ENCODE measurements at places on chromosomes 12 and 14.

- DNase-seq = no peak
Measured at GRCh38 chr14:75781096-75781495, 120.0 kb downstream of the TTLL5 start.

GRCh38 chr14:53310412-53310811 is 157.3 kb upstream of the DDHD1 start:
- no peak for DNase-seq

GRCh38 chr12:2826721-2827515 is 7.9 kb downstream of the NRIP2 start:
- no peak for DNase-seq

- DNase-seq = no peak
Measured at GRCh38 chr12:53174881-53175491, 5.5 kb upstream of the ZNF740 start.

GRCh38 chr12:68350753-68351152 is 18.6 kb upstream of the MDM1 start:
- DNase-seq = no peak

- no peak for DNase-seq
Measured at GRCh38 chr12:19332196-19332595, 107.1 kb upstream of the AEBP2 start.

DNA sequence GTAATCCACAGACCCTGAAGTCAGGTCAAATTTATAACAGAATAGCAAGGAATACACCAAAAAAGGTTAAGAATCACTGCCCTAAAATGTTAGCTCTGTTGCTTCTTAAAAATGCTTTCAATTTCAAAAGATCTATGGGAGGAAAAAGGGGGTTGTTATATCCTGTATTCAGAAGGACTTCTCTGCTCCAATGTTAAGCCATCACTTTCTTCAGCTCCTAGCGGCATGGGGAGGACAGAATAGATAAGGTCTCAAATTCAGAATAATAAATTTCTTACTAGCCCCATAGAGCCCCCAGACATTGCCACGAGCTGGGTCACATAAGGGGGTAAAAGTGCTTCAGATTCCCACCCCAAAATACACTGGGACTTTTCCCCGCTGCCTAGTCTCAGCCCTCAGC is 49.8 kb downstream of the CPM start:
- DNase-seq = no peak

DNA sequence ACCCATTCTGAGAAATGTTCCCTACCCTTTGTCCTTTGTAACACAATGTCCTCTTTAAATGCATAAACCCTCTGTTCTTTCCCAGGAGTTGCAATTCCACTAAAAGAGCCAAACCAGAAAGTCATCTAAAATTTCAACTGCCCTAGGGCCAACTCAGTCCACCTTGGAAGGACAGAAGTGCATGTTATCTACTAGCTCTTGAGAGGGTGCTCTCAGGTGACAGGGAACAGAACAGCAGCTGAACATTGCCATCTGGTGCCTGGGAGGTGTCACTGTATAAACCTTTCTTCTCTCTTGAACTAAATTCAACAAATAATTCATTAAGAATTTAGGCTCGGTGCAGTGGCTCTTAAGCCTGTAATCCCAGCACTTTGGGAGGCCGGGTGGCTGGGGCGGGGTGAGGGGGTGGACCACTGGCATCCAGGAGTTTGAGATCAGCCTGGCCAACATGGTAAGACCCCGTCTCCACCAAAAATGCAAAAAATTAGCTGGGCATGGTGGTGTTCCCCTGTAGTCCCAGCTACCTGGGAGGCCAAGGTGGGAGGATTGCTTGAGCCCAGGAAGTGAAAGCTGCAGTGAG is 10.3 kb upstream of the FERMT2 start:
- no peak for DNase-seq

- no peak for DNase-seq
Measured at GRCh38 chr14:23129759-23130316, 10.8 kb upstream of the CEBPE start.

GRCh38 chr14:88075269-88075981 is 70.5 kb downstream of the GPR65 start:
- DNase-seq = no peak

- no peak for DNase-seq
Measured at GRCh38 chr12:120157678-120158077, 36.8 kb downstream of the GCN1 start.

DNA sequence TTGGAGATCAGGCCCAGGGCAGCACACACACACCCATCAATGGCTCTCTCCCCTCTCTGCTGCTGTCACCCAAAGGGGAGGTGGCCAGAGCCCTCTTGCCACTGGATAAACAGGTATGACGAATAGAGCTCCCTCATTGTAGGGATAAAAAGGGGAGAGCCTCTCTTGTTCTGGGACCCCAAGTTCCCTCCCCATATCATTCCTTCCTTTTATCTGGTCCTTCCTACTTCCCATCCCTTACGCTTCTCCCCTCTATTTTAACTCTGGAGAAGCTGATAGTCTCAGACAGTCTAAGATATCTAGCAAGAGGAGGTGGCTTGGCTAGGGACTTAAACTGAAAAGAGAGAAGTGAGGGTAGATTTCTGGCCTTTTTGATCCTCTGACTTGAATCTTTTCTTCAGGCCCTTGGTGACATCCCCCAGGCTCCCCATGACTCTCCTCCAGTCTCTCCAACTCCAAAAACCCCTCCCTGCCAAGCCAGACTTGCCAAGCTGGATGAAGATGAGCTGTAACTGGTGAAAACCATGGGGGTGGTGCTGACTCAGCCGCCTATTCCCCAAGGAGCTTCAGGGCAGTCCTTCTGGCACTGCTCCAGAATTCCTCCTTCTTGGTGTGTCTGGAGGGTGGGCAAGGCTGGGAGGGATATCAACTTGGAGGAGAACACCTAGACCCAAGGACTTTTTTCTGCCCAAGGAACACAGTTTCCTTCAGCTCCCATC is 5.3 kb downstream of the ARHGEF25 start:
- DNase-seq = no peak

GRCh38 chr12:40152783-40153383 is 47.0 kb upstream of the SLC2A13 start:
- no peak for DNase-seq

DNA sequence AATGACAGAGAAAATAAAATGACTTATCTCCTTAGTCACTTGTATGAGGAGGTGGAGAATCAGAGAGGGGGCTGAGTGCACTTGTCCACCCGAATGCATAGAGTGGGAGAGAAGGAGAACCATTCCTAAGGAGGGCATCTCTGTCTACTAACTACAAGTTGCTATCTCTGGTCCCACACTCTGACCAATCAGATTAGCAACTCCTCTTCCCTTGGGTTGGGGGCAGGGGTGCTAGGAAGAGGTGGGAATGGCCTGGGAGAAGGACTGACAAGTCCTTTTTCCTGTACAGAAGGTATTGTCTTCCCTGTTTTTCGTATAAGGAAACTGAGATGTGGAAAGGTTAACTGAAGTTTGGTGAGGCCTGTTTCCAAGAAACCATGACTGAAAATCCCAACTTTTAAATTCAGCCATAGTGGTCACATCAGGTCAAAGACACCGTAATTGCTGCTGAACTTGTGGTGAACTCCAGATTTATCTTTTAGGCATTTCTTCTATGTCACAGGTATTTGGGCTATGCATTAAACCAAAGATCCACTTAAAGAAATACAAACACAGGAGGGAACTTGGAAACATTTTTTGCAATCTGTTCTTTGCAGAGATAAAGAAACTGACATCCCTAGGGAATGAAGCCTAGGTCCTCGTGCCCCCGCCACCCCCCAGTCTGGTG is 207.8 kb downstream of the CRADD start:
- no peak for DNase-seq

- DNase-seq = no peak
Measured at GRCh38 chr14:89572596-89573398, 155.8 kb upstream of the FOXN3 start.

GRCh38 chr14:74645756-74646470 is 33.9 kb upstream of the LTBP2 start:
- DNase-seq = no peak

DNA sequence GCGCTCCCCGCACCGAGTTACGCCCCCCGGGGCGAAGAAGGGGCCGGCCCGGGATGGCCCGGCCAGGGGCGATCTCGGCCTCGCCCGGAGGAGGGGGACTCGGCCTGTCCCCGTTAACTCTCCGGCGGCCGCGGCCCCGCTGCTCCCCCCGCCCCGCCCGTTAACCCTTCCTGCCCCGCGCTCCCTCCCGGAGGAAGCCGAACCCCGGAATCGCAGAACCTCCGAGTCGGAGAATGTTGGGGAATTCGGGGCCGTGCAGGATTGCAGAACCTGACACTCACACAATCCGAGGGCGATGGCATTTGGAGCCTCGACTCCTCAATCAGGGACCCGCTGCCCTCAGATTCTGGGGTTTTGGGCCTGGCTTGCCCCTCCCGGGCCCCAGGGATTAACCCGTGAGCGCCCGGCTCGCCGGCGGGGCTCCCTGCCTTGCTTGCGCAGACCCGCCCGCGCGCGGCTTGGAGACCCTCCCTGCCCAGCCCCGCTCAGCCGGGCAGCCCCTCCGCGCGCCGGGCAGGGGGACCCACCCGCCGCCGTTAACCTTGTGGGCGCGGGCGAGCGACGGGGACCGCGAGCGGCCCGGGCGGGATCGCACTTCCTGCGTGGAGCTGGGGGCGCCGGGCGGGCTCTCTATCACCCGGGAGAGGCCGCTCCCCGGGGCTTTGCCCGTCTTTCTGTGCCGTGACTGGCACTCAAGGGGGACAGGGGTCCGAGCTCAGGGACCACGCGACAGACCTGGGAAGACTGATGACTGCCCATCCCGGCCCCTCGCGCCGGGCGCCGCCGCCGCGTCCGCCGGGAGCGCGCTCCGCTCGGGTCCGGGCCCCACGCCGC is 18.8 kb downstream of the BEGAIN start:
- DNase-seq = no peak

GRCh38 chr12:115296613-115297198 is 612.7 kb upstream of the TBX3 start:
- no peak for DNase-seq
